ENCODE measurements at places on chromosomes 7 and 10.

GRCh38 chr7:38880035-38880434 is 29.0 kb downstream of the VPS41 start:
- no peak for DNase-seq

DNA sequence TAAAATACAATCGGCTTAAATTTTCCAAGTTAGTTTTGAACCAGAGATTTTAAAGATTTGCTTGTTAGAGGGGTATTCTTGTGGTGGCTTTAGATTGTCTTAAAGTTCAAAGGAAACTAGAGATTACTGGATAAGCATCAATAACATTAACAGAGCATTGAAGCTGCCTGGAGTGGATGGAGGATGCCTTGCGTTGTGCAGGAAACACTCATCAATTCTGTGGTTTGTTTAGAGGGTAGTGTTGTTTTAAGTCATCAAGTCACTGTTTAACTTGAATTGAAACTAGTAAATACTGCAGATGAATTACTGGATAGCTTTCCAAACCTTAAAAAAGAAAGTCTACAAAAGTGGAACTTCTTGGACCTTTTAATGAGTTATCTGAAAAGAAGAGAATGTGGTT is 218.6 kb downstream of the CELF2 start:
- DNase-seq = no peak

DNA sequence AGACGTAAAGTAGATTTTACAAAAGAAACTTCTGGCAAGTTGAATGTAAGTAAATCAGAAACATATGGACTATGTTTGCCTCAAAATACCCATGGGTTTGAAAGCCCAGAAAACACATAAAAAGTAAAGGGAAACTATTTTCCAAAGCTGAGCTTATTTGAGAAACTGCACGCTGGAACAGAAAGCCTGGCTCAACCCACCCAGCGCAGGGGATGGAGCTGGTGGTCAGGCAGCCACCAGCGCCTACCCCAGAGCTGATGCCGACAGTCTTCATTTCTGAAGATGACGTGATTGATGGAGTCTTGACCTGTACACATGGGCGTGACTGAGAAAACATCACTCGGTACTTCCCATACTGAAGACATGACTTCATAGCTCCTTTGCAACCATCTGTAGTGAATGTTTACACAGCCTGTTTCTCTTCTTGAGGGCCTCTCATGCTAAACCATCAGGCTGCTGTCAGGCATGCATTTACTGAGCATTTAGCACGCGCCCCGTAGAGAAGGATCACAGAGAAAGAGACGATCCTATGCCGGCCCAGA is 232.6 kb upstream of the AUTS2 start:
- DNase-seq = no peak

GRCh38 chr10:99799613-99800012 is 17.2 kb downstream of the ABCC2 start:
- DNase-seq = no peak

- no peak for DNase-seq
Measured at GRCh38 chr7:106165337-106165736, 53.2 kb upstream of the SYPL1 start.

- no peak for DNase-seq
Measured at GRCh38 chr7:132584796-132585494, 8.7 kb upstream of the PLXNA4 start.

- no peak for DNase-seq
Measured at GRCh38 chr10:86263209-86263608, 103.4 kb downstream of the GRID1 start.

DNA sequence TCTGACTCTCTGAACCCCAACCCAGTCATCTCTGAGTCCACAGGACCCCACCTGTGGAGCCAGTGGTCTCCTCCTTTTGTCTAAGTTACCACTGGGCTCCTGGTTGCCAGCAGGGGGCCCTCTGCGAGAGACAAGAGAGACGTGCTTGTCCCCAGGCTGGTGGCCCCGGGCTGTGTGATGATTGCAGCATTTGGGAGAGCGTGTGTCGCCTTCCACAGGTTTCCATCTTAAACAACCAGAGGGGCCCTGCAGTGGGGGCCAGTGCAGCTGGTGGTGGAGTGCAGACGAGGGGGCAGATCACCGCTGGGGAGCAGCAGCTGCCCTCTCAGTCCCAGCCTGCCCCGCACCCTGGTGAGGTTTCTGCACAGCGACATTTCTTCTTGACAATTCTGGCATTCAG is 122.4 kb upstream of the PPP2R2D start:
- DNase-seq = no peak

DNA sequence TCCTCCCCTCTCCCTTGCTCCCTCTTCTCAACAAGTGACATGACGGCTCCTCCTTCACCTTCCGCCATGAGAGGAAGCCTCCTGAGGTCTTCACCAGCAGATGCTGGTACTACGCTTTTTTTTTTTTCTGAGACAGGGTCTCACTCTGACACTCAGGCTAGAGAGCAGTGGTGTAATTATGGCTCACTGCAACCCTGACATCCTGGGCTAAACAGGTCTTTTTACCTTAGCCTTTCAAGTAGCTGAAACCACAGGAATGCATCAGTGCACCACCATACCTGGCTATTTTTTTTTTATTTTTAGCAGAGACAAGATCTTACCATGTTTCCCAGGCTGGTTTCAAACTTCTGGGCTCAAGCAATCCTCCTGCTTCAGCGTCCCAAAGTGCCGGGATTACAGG is 43.6 kb downstream of the MDH2 start:
- no peak for DNase-seq

- no peak for DNase-seq
Measured at GRCh38 chr7:78191475-78192079, 393.0 kb downstream of the PHTF2 start.
